H9 (cell line): ENCODE measurements at places on chromosomes 1 and 21. TPM values are rescaled to one million over a fixed set of nuclear protein-coding genes. Genes with fewer than 3 reads are reported as not detected.

GRCh38 chr1:22832414-22832786, 121.8 kb downstream of the EPHB2 start:
- DNase-seq = no peak

- DNase-seq = no peak
Measured at GRCh38 chr21:44526096-44526997, 13.6 kb downstream of the KRTAP10-1 start.

- DNase-seq = no peak
Measured at GRCh38 chr21:32256873-32257620, 21.8 kb downstream of the MIS18A start.

DNA sequence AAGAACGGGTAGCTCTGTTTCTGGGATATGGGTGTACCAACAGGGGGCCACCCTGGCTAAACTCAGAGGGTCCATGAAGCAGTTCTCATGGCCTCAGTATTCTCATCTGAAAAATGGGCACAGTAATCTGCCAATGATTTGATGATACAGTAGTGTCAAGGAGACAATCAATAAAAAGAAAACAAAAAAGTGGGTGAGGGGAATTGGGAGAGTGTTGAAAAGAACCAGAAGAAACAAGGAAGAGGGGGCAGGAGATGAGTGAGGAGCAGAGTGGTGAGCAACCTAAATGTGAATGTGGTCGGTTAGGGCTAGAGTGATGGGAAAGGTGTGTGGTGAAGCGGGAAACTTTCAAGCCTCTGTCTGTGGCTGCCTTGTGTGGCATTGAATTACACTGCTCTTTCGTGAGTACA, 2.0 kb downstream of the SLAMF7 start:
- DNase-seq = no peak

DNA sequence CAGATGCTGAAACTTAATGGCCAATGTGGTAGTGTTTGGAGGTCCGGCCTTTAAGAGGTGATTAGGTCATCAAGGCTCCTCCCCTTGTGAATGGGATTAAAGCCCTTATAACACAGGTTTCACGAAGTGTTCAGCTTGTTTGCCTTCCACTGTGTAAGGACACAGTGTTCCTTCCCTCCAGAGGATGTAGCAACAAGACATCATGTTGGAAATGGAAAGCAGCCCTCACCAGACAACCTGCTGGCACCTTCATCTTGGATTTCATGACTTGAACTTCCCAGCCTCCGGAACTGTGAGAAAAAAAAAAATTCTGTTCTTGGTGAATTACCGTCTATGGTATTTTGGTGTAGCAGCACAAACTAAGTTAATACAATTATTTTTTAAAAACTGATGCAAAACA, 613.8 kb downstream of the KIF26B start:
- DNase-seq = no peak

- peak; percentile 82 for DNase-seq
Measured at GRCh38 chr21:39348355-39349210, at the start of gene HMGN1. Gene HMGN1, minus strand, starts transcription at chr21:39349088. Its CDS starts 171 bp downstream, at chr21:39348917.

GRCh38 chr1:160032165-160032820, 503 bp upstream of the PIGM start:
- DNase-seq = no peak

DNA sequence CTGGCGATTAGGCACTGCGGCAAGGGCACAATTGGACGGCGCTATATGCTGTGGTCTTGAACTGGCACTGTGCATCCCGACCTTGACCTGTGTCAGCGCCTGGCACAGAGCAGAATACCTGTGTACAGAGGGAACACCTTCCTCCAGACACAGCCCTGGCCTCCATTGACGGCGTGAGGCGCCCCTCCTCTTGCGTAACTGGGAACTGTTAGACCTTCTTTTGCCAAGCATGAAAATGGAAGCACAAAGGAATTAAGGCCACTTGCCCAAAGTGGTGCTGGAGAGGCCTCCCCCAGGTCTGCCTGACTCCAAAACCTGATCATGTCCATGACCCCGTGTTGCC, 6.8 kb upstream of the AGTRAP start:
- no peak for DNase-seq

- DNase-seq = peak; percentile 45
Measured at GRCh38 chr1:62082456-62083363, 111.9 kb upstream of the L1TD1 start.

GRCh38 chr1:197731449-197731848, 43.8 kb downstream of the DENND1B start:
- no peak for DNase-seq

DNA sequence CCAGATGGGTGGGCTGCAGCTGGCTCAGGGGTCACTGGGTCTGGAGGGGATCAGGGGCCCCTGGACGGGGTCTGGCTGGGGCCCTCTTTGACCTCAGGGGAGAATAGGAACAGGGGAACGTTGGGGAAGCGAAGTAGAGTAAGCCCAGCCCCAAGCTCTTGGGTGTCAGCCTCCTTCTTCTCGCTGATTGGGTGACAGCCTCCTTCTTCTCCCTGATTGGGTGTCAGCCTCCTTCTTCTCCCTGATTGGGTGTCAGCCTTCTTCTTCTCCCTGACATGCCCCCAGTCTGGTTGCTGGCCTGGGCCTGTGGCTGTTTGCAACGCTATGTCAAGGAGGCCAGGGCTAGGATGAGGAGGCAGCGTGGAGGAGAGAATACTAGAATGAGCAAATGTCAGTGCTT, 76.7 kb upstream of the CASZ1 start:
- DNase-seq = peak; percentile 60

DNA sequence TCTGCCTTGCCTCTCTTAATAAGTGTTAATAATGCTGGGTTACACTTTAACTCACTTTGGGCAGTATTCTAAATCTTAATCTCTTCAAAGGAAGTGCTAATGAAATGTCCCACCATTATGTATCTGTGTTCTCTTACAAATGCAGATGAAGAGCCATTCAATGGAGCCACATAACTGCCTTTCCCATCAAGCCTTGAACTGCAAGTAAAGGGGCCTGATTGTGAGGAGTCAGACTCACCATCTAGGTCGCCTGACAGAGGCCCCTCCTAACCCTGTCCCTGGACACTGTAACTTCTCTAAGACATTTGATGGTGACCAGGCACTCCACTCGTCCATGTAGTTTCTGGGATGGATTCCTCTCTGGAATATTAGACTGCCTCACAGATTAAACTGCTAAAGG, 329.4 kb downstream of the KIF26B start:
- peak; percentile 46 for DNase-seq

GRCh38 chr1:203548892-203549291, 54.9 kb downstream of the OPTC start:
- DNase-seq = no peak

DNA sequence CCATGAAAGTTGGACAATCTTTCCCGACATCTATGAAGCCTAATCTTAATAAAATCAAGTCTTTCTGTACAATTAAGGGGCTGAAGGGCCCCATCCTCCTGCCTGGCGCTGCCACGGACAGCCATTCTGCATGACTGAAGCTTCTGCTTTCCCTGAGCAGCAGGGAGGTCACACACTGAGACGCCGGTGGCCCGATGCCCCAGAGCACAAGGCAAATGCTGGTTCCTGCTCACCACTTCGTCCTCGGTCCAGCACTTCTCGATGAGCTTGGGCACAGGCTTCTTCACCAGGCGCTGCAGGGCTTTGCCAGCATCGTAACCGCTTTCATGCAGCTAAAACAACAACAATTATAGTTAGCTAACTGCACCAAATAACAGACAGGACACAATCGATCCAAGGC, 147.8 kb downstream of the SLC45A1 start:
- no peak for DNase-seq

DNA sequence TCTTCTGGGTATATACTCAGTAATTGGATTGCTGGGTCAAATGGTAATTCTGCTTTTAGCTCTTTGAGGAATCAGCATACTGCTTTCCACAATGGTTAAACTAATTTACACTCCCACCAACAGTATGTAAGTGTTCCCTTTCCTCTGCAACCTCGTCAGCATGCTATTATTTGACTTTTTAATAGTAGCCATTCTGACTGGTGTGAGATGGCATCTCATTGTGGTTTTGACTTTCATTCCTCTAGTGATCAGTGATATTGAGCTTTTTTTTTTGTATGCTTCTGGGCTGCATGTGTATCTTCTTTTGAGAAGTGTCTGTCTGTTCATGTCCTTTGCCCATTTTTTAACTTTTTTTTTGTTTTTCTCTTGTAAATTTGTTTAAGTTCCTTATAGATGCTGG, 279.4 kb downstream of the PTGER3 start:
- no peak for DNase-seq

MRPL9 gene
- 100 and 102 TPM in 2 replicates for total RNA-seq

UBIAD1 gene
- 30.2 and 31.8 TPM in 2 replicates for total RNA-seq

OR2T33 gene
- total RNA-seq = not detected in 2 replicates

SPRR2A gene
- not detected in 2 replicates for total RNA-seq

WDR64 gene
- total RNA-seq = not detected in 2 replicates

TP73 gene
- total RNA-seq = 4.7 and 4.9 TPM in 2 replicates
